ENCODE measurements at places on chromosomes 2 and 18.

DNA sequence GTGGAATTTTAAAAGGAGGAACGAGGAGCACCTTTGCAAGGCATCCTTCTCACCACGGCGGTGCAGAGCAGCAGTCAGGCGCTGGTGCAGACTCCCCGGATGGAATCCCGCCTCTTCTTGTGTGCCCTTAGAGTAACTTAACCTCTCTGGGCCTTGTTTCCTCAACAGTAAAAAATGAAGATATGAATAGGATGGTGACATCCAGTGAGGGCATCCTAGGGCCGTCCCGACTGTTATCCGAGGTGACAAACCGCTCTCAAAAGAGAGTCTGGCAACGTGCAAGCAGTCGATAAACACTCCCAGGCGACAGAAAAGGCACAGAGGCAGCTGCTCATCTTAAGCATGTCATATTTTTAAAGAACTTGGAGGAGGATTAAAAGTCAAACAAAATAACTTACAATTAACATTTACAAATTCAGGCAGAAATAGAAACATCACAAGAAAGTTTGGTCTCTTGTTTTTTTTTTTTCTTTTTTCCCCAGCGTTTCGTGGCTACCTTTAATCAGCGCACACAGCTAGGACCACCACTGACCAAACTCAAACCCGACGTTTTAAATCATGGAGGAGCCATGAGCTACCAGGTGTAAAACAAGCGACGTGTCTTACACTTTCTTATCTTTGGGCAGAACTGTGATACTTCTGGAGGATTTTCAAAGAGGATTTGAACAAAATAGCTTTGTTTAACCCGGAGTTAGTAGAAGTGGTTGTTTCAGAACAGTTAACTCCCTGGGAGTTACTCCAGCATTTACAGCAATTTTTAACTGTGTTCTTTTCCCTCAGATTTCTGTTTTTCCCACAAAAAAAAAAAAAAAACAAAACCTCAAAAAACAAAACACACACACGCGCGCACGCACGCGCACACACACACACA, 2.1 kb downstream of the MBP start:
- peak; percentile 23 for ATAC-seq

- ATAC-seq, result no peak
Observed at GRCh38 chr2:232406556-232407310, at the start of gene ALPG. TSS of gene ALPG (plus strand) at chr2:232406844. CDS start at chr2:232406895, 51 bp downstream.

GRCh38 chr2:241645915-241646645, 8.6 kb downstream of the ATG4B start:
- no peak for ATAC-seq

DNA sequence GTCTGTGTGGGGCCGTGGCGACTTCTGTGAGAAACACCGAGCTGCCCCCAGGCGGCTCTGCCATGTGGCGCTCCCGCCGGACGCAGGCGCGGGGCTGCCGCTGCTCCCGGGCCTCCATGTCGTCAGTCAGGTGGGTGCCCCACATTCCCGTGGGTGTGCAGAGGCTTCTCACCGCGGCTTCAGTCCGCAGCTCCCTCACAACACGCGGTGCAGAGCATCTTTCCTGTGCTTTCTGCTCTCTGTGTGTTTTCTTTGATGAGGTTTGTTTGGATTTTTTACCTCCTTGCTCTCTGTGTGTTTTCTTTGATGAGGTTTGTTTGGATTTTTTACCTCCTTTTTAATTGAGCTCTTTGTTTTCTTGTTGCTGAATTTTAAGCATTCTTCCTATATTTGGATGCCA, 13.0 kb downstream of the AQP12A start:
- peak; percentile 69 for ATAC-seq

- ATAC-seq, result no peak
Observed at GRCh38 chr2:181858600-181858999, 32.9 kb upstream of the ITPRID2 start.

DNA sequence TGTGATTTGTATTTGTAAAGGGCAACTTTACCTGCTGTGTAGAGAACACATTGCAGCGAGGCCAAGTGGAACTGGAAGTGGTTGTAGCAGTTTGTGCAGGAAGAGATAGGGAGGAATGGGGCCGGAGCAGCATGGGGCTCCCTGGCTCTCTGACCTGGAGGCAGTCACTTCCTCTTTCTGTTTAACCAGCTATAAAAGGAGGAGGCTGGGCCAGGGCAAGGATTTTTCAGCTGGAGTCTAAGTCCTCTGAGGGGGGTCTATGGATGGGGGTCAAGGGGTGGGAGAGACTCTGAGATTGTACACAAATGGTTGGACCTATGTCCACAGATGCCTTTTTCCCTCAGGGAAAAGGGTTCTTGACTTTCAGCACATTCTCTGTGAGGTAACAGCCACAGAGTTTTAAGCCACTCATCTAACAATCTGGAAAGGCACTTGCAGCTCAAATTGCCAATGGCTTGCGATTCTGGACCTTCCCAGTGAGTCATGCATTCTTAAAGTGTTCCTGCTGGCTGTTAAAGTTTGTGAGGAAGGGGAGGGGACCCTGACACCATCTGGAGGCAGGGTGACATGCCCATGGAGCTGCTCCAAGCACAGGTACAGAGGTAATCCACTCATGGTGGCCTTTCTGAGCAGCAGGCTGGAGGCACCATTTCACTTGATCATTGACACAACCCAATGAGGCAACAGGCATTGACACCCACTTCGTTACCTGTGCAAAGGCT, 347.0 kb downstream of the CYRIA start:
- no peak for ATAC-seq

Measured in activated T-helper 17 cell treated with anti-CD3 and anti-CD28 coated beads, Interleukin-2, amount 50 U/mL, for 72 hours (primary cell).